HFFc6 (cell line): ENCODE measurements at places on chromosomes 12 and 14.

- no peaks in the 10 kb centered on the region for H3K36me3 ChIP-seq
- H3K4me3 ChIP-seq, result no peak overlapping the region
- no peaks in the 10 kb centered on the region for H3K4me1 ChIP-seq
- H3K27ac ChIP-seq, result no peak overlapping the region
These were observed 26.2 kb upstream of the ARHGAP5 start for GRCh38 chr14:32050878-32051277.

DNA sequence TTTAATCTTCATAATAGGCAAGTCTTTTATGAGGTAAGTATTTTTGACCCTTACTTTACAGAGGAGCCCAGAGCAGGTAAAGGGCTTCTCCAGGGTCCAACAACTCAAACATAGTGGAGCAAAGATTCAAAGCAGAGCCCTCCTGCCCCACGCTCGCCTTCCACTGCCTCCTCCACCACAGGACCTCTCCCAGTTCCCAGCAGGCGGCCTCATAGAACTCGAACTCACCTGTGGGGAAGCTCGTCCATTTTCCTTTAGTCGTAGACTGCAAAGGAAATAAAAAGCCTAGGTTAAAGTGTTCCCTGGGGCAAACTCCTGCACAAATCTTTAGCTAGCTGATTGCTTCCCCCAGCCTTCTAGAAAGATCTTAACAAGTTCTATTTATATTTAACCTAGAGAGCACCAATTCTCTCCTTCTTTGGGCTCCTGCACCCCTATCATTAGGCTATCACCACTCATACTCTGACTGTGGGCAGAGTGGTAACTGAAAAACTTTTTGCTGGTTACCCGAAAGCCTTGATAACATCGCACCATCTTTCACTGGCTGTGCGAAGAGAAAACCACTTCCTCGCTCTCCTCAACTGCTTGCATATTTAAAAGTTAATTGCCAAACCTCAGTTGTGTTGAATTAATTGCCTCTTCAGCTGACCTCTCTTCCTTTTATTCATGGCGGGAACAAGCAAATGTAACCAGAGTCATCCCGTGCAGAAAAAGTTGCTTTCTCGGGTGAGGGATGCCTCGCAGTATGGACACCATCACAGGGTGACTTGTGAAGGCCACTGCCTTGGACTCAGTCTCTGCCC, 299.6 kb downstream of the DPF3 start:
- no peak for DNase-seq
- H3K4me3 ChIP-seq, result no peak overlapping the region
- no peak overlapping the region for H3K27ac ChIP-seq
- no peaks in the 10 kb centered on the region for H3K36me3 ChIP-seq
- H3K27me3 ChIP-seq, result no peaks in the 10 kb centered on the region; the same call in 1 of the 2 replicates

- H3K27ac ChIP-seq, result no peak overlapping the region
- no peak overlapping the region for H3K4me3 ChIP-seq
- peaks cover 10% of the 10 kb centered on the region for H3K27me3 ChIP-seq
- H3K36me3 ChIP-seq, result peaks cover 6% of the 10 kb centered on the region
These were observed 3.5 kb upstream of the EIF5 start for GRCh38 chr14:103330536-103330935.

GRCh38 chr14:65200454-65200853, 98.1 kb upstream of the MAX start:
- H3K27ac ChIP-seq, result no peak overlapping the region
- H3K4me1 ChIP-seq, result peaks cover 5% of the 10 kb centered on the region
- peaks cover 2% of the 10 kb centered on the region for H3K27me3 ChIP-seq
- H3K4me3 ChIP-seq, result no peak overlapping the region
- peaks cover 10% of the 10 kb centered on the region for H3K36me3 ChIP-seq

GRCh38 chr12:100265732-100266584, 921 bp downstream of the DEPDC4 start:
- no peaks in the 10 kb centered on the region for H3K36me3 ChIP-seq

DNA sequence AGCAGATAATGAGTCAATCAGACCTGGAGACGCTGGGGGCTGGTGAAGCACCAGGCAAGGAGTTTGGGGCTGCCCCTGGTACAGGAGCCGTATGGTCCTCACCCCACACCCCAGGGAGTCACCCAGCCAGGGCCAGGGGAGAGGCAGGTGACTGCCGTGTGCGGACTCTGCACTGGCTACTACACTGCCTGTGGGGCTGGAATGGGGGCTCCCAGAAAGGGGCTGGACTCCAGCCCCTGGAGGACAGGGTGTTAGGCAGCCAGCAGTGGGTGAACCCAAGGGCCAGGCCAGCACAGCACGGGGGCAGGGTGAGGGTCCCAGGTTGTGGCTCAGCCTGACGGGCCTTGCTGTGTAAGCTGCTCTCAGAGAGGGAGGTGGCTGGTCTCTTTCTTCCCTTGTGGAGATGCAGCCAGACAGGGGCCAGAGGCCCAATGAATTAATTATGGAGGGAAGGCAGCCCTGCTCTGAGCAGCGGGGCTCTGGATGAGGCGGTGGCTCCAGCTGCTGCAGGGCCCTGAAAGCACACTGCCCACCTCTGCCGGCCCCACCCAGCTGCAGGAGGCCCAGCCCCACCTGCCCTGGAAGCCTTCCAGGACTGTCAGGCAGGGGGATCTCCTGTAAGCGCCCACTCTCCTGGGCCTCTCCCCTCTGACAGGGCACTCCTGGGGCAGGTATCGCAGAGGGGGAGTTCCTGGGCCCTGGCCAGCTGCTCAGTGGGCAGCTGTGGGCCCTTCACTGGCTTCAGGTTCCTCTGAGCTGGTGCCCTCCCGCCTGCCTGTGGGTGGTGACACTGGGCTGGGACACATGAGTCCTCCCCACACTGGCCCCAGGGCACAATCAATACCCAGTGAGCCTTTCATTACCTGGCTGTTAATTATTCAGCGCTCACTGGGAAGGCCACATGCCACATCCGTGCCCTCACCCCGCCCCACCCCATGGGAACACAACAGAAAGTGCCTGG, 142.5 kb upstream of the C14orf180 start:
- DNase-seq, result no peak
- H3K27me3 ChIP-seq, result no peaks in the 10 kb centered on the region; the same call in 1 of the 2 replicates
- no peaks in the 10 kb centered on the region; the same call in 1 of the 2 replicates for H3K36me3 ChIP-seq
- no peak overlapping the region for H3K27ac ChIP-seq
- H3K4me3 ChIP-seq, result no peak overlapping the region
